ENCODE measurements at places on chromosomes 1 and 21. TPM values are rescaled to one million over a fixed set of nuclear protein-coding genes. Genes with fewer than 3 reads are reported as not detected.

DNA sequence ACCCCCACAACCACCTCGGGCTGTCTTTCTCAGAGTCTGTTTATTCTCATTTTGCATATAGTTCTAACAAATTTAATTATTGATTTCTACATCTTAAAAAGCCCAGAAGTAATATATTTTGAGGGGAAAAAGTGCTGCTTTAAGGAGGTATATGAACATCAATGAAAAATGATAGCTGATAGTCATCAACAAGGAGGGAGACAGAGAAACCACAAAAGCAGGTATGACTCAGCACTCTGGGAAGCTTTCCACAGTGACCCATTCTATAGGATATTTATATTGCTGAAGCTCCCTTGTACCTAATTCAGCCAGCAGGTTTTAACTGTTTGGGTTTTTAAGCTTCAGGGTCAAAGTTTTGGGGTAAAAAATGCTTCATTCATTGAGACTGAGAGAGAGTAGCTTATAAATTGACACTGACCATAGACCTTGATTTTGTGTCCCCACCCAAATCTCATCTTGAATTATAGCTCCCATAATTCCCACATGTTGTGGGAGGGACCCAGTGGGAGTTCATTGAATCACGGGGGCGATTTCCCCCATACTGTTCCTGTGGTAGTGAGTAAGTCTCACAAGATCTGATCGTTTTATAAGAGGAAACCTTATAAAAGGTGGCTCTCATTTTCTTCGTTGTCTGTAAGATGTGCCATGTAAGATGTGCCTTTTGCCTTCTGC, 27.4 kb downstream of the VANGL1 start:
- no peak for DNase-seq

- no peak for DNase-seq
Observed at GRCh38 chr1:23163395-23163794, 5.3 kb downstream of the LUZP1 start.

DNA sequence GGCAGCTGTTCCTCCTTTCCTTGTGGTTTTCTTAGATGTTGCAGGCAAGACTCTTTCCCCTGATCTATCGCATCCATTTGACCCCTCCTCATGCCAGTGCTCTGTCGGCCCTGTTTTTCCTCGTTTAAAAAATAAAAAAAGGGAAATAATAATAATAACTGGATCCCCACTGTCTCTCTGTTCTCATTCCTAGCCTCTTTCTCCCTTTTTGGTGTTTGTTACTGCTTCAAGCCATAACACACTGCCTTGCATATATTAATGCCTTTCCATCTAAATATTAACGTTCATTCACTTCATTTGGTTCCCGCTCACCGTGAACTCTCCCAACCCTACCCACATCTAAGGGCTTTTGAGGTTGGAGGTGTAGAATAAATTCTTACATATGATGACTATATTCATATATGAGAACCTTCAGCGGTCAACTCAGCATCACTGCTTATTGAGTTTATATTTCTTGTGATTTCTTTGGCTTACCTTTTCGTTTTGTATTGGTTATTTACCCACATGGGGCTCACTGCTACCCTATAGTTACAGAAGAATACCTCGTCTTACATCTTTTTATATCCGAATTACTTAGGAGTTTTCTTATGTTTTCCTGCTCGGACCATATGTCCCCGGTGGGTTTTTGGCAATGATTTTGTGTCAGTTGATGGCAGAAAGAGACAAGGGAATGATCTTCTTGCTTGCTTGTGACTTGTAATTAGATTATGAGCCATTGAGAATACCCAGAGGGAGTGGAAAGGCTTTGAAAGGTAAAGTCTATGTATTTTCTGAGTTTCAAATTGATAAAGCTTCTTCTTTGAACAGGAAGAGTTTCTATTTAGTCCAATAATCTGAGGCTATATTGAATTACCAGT, 805 bp downstream of the ATG4C start:
- DNase-seq = peak; percentile 3

DNA sequence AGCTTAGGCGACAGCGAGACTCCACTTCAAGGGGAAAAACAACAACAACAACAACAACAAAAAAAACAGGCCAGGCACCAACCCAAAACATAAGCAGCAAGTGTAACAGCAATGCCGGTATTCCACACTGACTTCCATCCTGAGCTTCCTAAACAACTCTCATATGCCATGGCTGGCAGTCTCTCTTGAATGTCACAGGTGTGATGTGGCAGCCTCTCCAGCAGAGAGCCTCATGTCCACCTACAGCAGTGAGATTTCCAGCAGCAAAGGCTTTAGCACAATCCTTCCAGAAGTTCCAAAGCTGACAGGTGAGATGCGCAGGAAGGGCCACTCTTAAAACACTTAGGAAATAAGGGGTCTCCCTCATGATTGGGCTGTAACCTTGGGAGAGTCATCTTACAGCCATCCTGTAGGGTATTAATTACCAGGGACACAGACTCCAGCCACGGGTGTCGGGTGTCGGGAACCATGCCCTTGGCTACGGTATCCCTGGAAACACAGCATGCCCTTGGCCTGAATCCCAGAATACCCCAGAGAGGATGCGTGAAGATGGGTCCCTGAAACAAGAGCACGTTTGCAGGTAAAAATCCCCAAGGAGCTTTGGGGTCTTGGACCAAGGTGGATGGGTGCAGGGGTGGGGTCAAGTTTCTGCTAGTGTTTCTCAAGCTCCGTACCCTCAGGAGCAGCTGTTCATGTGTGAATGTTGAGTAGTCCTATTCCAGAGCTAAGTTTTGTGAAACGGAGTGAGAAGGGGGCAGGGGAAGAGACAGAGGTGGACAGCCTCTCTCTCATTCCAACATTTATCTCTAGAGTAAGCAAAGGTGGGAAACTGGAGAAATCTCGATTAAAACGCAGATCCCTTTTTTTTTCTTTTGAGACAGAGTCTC, 31.4 kb downstream of the CLSTN1 start:
- peak; percentile 85 for DNase-seq

DNA sequence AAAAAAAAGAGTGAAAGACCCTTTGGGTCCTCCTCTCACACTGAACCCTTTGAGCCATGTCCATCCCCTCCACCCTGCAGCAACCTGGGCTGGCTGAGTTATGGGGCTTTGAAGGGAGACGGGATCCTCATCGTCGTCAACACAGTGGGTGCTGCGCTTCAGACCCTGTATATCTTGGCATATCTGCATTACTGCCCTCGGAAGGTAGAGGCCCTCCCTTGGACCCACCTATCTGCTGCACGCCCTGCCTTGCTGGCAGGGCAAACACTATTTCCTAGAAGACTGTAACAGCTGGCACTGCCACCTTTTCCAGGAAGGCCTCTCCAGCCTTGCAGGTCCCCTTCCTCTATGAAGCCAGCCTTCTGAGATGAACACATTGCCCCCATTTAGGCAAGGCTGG, 1.1 kb downstream of the SLC50A1 start:
- no peak for DNase-seq

- no peak for DNase-seq
Observed at GRCh38 chr1:149846042-149846441, 53.3 kb upstream of the BOLA1 start.

DNA sequence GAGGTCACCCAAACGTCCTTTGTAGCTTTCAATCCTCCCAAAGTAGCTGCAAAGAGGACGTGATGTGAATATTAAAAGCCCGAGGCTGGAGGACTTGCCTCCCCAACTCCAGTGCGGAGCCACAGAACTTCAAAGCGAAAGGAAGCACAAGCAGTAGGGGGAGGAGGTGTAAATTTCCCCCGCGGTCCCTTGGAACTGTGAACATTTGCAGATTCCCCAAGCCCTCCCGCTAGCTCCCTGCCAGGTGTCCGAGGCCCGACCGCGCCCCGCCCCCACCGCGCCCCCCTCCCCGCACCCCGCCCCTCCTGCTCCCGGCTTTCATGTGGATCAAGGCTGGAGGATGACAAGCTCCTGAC, 41.5 kb upstream of the HAO2 start:
- peak; percentile 92 for DNase-seq

The AGMAT gene
- total RNA-seq = 6.2 TPM

Measured in kidney (tissue), 22 donors.